T-helper 2 cell (primary cell): ENCODE measurements at places on chromosomes 2 and 18.

DNA sequence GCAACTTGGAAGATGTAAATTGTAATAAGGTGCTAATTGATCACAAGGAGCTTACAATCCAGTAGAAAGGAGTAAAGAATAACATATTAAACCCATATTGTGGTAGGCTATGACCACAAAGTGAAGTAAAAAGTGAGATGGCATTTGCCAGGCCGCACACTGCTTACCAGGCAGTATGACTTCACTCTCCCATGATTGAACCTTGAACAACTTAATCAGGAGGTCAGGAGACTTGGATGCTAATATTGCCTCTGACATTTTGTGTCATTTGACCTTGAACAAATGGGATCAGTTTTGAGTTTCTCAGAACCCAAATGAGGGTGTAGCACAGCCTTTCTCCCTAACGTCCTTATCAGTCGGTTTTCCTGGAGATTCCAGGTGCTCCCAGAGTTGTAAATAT, 44.0 kb downstream of the SLC9A2 start:
- DNase-seq: no peak

DNA sequence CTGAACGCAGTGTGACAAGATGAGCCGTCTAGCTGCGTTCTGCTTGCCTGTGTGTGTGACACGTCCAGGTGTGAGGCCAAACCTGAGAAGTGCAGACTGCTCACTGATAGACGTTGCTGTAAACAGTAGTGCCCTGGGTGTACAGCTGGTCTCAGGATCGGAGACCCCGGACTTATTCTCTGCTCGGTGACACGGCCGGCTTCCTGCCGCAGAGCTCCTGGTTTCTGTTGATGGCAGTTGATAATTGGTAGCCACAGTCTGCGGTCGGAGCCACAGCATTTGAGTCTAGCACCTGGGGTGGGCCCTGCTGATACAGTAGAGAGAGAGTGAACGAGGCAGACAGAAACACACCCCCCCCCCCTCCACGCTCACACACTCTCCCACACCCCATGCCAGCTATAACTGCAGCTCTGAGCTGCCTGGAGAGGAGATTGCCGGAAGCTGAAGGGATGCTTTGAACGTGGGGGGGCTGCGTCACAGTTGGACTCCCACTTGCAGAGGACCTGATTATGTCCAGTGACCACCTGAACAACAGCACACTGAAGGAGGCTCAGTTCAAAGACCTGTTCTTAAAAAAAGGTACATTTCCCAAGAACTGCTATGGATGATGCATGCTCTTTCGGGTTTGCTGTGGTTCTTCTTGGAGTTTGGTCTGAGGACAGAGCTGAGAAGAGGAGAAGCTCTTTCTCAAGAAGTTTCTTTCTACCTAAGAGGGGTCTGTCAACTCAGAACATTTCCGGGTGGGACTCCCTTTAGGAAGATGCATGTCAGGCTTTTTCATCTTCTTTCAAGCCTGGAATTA, 114.0 kb downstream of the FAM210A start:
- peak; percentile 42 for DNase-seq

DNA sequence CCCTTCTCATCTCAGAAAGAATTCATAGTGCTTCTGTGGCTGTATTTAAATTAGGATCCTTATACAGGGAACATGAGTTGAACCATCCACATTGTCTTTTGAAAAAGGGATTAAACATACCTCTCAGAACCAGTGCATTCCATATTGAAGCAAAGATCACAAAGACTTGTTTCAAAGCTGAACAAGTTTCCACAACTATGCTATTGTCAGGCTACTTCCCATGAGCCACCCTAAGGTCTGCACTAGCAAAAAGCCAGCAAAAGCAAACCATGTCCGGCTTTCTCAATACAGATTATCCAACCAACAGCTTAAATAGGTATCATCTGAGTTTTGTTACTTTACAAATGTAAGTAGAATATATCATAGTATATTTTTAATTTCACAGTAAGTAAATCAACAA, 78.1 kb downstream of the SCG2 start:
- DNase-seq: no peak

DNA sequence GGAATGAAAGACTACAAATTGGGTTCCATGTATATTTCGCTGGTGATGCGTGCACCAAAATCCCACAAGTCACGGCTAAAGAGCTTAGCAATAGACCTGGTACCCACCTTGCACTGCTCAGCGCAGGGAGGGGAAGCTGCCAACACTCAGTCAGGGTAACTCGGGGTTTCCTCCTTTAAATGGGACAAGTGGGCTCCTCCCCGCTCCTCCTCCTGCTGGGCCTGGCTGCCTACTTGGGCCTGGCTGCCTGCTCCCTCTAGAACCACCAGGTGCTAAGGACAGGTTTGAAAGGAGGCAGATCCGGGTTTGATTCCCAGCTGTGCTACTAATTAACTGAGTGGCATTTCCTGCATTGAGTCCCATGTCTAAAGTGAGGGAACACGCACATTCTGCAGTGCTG, 23.4 kb downstream of the MYO7B start:
- DNase-seq: no peak
